ENCODE measurements at places on chromosomes 11 and 22.
A peak's percentile ranks its signal among the peaks of the same experiment; 100 is the strongest.

GRCh38 chr22:19461506-19461905, 14.0 kb upstream of the C22orf39 start:
- no peak for DNase-seq

DNA sequence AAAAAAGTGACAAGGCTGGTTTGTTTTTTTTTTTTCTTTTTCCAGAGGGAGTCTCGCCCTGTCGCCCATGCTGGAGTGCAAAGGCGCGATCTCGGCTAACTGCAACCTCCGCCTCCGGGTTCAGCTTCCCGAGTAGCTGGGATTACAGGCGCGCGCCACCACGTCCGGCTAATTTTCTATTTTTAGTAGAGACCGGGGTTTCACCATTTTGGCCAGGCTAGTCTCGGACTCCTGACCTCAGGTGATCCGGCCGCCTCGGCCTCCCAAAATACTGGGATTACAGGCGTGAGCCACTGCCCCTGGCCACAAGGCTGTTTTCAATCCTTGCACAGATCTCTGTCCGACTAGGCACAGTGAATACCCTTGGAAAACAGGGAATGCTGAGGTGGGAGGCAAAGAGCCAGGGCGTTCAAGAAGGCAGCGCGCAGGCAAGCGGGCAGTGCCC, 566 bp downstream of the ATP6V1E1 start:
- peak; percentile 12 for DNase-seq

GRCh38 chr11:94638301-94638901, 71.2 kb downstream of the PIWIL4 start:
- DNase-seq, result no peak

DNA sequence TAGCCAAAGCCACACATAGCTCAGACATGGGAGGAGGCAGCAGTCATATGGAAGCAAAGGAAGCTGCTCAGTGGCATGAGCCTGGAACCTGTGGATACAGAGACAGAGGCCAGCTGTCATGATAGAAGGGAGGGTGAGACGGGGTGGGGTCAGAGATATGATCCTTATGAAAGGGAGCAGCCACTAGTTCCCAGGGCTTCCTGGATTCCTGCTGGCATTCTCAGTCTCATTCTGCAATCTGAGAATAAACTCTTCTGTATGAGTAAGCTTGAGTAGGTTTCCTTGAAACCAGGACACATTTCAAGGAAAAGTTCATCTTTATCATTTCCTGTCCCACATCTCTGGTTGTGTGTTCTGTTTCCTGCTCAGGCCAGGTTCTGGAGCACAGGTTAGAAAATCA, 220.2 kb upstream of the SNX19 start:
- DNase-seq, result no peak

DNA sequence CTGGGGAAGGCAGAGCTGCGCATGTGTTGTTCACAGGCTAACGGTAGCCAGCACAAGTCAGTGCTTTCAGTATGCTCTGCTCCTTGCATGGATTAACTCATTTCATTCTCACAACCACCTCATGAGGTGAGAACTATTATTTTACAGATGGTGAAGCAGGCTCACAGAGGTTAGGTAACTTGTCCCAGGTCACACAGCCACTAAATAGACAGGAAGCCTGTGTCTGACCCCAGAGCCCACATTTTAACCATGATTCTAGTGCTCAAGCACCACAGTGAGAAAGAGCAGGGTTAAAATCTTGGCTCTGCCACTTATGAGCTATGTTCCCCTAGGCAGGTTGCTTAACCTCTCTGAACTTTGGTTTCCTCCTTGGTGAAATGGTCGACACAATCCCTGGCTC, 6.2 kb upstream of the SNX15 start:
- DNase-seq, result no peak
